ENCODE measurements at places on chromosomes 4 and X.

DNA sequence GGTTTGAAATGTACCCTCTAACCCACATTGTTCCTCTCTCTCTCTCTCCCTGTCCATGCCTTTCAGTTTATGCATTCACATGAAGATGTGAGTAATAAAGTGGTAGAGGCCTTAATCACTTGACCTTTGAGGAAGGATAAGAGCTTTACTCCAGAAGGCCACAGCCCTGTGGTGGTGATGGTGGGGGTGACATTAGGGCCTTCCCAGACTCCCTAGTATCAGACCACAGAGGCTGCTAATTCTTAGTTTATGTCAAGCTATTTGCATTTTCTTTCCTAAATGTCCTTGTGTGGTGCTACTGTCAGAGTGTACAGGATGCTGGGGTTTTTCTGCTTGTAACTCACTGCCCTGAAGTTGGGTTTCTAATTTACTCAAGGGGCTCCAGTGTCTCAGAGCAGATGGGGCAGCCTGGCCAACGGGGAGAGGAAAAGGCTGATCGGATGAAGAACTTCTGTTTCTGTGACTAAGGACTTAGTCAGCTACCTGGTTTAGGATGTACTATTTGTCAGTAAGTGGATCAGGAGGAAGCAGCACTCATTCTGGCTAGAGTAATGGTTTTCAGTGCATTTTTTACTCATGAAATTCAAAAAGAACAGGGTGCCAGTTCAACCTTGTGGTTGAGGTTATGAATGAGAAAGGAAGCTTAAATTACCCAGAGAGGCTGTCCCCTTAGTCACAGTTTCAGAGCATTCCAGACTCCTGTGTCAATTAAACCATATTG, 509.6 kb upstream of the DIPK2B start:
- peak; percentile 99 for DNase-seq

DNA sequence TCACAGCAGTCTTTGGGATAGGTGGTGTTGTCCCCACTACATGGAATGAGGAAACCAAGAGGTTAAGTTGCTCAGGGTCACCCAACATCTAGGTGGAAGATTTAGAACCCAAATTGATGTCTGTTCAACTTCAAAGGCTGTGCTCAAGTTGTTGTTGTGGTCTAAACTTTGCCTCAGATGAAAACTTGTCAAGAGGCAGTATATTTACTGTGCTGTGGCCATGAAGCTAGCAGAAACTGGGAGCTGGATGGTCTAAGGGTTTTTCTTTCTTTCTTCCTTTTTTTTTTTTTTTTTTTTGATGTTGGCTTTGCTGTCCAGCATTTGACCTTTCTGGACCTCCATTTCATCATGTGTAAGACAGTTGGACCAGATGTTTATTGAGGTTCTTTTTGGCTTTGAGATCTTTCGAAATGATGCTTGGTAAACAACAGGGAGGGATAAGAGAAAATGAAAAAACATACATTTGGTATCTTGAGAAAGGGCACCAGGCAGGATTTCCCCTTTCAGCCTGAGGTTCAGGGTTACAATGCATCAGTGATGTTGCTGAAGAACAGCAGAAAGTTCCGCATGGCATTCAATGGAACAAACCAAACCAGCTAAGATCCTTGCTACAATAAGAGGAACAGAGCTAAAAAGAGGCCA, 166.2 kb upstream of the RPS6KA3 start:
- DNase-seq, result no peak

- no peak for DNase-seq
Measured at GRCh38 chr4:107625391-107625902, 94.6 kb downstream of the PAPSS1 start.

- no peak for DNase-seq
Measured at GRCh38 chrX:119231936-119232445, 4.1 kb upstream of the PGRMC1 start.
